ENCODE measurements at places on chromosomes 11 and 22.

DNA sequence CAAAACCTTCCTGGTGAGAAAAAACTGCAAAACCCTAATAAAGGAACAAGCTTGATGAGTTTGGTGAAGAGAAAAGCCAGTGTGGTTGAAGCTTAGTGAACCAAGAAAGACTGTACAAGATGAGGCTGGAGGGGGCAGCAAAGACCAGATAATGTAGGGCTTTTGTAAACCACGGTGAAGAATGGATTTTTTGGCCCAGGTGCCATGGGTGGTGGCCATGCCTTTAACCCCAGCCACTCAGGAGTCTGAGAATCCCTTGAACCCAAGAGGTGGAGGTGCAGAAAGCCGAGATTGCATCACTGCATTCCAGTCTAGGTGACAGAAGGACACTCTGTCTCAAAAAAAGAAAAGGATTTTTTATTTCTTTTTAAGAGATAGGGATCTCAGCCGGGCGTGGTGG lies 5.0 kb upstream of the ZDHHC5 start:
- no peak for DNase-seq

- no peak for DNase-seq
These were observed 35.5 kb upstream of the CWF19L2 start for GRCh38 chr11:107493117-107493516.

DNA sequence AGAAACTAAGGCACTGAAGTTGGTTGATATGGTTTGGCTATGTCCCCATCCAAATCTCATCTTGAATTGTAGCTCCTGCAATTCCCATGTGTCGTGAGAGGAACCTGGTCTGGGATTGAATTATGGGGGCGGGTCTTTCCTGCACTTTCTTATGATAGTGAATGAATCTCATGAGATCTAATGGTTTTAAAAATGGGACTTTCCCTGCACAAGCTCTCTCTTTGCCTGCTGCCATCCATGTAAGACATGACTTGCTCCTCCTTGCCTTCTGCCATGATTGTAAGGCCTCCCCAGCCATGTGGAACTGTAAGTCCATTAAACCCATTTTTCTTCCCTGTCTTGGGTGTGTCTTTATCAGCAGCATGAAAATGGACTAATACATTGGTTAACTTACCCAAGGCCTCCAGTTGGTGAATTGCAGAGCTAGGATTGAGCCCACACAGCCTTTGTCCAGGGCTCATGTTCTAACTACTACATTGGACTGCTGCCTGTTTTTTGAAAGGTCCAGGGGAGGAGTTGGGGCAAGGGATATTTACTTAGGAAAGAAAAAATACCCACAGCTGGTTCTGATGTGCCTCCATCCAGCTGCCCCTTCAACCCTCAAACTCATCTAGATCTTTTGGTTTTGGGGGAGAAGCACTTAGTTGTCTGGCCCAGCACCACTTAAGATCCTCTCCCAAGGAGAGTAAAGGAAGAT lies 107.8 kb upstream of the NAV2 start:
- DNase-seq, result no peak

DNA sequence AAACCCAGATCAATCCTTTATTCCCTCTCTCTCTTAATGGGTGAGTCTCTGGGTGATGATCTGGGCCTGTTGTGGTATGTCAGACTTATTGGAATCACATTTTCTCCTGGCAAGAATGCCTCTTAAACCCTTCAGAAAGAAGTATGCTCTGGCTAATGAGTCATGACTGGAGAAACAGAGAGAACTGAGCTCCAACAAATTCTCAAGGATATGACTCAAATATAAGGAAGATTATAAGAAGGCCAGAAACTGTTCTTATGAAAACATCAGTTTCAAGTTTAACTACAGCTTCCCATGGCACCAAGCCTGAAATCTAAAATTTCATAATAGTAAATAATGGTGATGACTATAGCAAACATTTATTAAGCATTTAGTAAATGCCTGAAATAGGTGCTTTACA lies 83.9 kb downstream of the OR5AK2 start:
- DNase-seq, result no peak

GRCh38 chr22:38406617-38407016 lies 48.4 kb downstream of the KCNJ4 start:
- no peak for DNase-seq

DNA sequence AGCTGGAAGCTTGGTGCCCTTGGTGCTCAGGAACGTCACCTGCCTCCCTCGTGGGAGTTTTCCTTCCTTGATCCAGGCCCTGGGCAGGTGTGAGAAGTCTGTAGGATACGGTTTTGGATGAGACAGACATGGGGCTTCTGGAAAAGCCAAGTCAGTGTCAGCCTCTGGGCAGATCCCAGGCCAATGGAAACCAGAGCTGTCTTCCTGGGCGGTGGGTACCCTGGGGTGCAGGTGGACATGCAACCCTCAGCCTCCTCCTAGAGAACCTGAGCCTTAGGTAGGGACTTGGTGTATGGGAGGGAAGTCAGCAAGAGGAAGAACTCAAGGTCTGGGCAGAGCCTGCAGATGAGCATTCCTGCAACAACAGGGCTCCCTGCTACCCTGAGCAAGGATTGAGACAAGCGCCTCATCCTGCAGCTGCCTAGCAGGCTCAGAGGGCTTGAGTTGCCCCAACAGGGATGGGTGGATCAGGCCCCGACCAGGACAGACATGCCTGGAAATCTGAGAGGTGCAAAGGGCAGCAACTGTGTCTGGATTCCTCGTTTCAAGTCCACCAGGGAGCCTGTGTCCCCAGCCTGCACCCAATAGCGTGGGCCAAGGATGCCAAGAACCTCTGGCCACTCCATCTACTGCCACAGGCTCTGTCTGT lies 37.6 kb upstream of the SYT13 start:
- DNase-seq, result no peak

DNA sequence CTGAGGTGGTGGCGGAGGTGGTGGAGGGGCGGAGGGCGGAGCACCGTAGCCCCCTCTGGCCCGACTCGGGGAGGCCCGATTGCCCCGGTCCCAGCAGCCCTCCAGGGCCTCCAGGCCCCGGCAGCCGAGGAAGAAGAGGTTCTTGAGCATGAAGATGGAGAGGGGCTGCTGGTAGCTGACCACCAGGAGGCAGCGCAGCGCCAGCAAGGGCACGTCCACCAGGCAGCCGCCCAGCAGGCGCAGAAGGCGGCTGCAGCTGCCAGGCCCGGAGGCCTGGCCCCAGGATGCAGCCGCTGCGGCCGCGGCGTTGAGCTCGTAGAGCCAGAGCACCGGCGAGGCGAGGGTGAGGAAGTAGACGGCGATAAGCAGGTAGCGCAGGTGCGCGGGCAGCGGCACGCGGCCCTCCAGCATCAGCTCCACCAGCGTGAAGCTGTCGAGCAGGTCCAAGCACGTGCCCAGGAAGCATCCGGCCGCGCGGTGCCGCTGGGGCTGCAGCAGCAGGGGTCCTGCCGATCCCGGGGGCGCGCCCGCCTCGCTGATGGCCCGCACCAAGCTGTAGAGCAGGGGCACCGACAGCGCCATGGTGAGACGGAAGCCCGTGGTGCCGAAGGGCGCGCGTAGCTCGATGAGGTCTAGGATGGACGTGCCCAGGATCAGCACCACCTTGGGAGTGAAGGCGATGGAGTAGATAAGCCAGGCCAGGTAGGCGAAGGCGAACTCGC lies 1.5 kb downstream of the TMEM121B start:
- no peak for DNase-seq

DNA sequence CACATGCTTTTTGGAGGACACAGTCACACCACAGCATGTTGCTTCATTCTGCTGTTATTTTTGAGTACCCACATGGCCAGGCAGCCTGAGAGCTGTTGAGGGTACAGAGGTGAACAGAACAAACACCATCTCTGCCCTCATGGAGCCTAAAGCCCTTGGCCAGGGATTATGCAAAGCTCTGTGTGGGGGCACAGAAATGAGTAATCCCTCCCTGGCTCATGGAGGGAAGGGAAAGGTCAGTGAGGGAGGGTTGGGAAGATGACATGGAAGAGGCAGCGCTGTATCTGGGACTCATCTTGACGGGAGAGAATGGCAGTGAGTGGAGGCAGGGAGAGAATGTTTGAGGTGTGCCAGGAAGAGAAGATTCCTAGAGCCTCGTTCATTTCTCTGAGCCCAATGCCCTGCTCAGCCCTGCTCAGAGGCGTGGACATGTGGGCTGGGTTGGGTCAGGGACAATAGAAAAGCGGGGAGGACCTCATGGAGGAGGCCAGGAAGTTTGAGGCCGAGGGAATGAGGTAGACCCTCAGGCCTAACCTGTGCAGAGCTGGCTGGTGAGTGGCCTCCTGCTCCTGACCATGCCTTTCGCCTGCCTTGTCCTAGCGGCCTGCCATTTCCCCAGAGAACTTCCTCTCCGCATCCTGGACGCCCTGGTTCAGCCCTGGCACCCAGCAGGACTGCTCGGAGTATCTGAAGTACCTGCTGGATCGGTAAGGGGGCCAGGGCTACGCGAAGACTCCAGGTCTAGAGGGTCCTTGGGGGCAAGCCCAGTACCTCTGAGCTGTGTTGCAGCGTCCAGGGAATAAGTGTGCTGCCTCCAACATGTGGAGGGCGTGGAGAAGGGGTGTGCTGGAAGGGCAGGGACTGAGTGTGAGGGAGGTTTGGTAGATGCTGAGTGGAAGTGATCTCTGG lies 19.8 kb downstream of the USP35 start:
- DNase-seq, result no peak
